DND-41 (cell line): ENCODE measurements at places on chromosomes 4 and X.

DNA sequence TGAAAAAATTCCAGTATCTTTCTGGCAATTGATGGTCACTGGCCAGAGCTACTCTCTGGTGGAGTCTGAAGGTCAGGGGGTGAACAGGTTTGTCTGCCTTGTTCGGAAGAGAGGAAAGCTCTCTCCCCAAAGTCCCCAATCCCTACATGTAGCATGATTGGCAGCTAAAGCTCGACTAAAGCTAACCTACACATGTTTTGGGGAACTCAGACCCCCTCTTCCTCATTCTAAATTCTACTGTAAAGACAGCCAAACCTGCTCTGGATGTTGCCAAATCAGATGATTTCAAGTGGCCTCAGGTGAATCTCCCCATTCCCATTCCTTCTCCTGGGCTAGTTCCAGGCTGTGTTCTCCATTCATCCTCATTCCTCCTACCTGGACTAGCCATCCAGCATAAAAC, 84.1 kb downstream of the MSN start:
- H3K27ac ChIP-seq, result peak overlapping the region; percentile 91
- no peak overlapping the region for H3K4me3 ChIP-seq
- H3K36me3 ChIP-seq, result no peaks in the 10 kb centered on the region

DNA sequence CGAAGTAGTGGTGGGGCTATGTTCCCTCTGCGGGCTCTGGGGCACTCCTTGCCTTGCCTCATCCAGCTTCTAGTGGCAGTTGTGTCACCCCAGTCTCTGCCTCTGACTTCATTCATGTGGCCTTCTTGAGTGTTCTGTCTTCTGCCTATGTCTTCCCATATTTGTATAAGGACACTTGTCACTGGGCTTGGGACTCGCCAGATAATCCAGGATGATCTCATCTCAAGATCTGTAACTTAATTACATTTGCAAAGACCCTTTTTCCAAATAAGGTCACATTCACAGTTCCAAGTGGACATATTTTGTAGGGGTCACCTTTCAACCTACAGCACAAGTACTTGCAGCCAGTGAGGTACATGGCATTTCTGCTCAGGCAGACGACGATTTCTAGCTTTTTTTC, 30.3 kb upstream of the CLDN24 start:
- no peak overlapping the region for H3K4me3 ChIP-seq
- H3K36me3 ChIP-seq, result no peaks in the 10 kb centered on the region
- no peaks in the 10 kb centered on the region for H3K4me1 ChIP-seq
- H3K27me3 ChIP-seq, result no peaks in the 10 kb centered on the region

DNA sequence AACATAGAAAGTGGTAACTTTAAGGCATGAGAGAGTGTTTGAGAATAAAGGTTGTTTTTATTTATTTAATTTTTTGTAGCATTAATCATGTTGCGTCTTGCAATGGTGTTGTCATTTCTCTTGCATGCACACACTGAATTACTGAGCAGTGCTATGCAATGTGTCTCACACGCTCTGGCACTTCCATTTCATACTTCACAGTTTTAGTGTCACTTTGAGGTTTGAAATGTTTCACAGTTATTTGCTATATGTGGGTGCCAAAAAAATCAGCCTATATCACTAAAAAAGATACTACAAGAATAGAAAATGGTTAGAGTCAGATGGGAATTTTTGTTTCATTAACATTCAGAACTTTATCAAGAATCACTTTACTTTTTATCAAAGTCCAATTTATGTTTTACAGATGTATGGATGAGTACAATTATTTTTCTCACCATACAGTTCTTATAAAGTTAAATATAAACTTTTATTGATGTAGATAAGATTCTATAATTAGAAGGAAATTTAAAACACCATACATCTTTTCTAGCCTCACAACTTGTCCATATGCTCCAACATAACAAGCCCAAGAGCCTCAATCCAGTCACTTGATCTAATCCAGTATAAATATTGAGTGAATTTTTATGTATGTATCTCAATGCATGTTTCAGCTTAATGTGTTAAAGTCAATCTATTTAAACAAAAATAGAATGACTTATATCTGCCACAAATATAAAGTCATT, 114.0 kb downstream of the IQCM start:
- H3K36me3 ChIP-seq, result no peaks in the 10 kb centered on the region
- no peak overlapping the region for H3K4me3 ChIP-seq
- H3K27ac ChIP-seq, result no peak overlapping the region
- no peaks in the 10 kb centered on the region for H3K27me3 ChIP-seq

- H3K4me3 ChIP-seq, result no peak overlapping the region
- no peak overlapping the region for H3K27ac ChIP-seq
- H3K4me1 ChIP-seq, result no peaks in the 10 kb centered on the region
These were observed 821.2 kb downstream of the RPA4 start for GRCh38 chrX:97704881-97705280.

DNA sequence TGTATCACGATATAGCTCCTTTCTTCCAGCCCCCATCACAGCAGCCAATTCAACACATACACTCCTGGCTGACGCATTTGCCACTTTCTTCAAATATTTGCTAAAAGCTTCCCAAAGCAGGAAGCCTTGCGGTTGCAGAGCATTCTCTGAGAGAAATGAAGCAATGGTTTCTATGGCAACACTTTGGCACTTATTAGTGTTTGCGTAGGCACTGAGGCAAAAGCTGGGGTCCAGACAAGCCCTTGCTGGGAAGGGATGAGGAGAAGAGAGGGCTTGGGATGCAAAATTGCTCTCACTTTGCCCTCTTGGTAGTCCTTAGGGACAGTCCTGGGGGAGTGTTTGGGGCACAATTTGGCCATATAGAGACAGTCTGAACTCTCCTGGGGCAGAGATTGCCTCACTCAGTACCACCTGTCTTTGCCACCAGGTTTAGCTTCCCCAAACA, 55.0 kb upstream of the PAK3 start:
- H3K27me3 ChIP-seq, result no peaks in the 10 kb centered on the region
- no peaks in the 10 kb centered on the region for H3K36me3 ChIP-seq
- DNase-seq, result no peak
- no peak overlapping the region for H3K27ac ChIP-seq
- H3K4me3 ChIP-seq, result no peak overlapping the region

GRCh38 chrX:1361275-1361674, 24.7 kb downstream of the IL3RA start:
- H3K4me3 ChIP-seq, result no peak overlapping the region
- no peak for DNase-seq
- H3K36me3 ChIP-seq, result no peaks in the 10 kb centered on the region
- no peaks in the 10 kb centered on the region for H3K27me3 ChIP-seq

GRCh38 chrX:21305799-21306336, 68.3 kb upstream of the CNKSR2 start:
- H3K4me1 ChIP-seq, result no peaks in the 10 kb centered on the region
- no peak for DNase-seq
- no peak overlapping the region for H3K4me3 ChIP-seq

DNA sequence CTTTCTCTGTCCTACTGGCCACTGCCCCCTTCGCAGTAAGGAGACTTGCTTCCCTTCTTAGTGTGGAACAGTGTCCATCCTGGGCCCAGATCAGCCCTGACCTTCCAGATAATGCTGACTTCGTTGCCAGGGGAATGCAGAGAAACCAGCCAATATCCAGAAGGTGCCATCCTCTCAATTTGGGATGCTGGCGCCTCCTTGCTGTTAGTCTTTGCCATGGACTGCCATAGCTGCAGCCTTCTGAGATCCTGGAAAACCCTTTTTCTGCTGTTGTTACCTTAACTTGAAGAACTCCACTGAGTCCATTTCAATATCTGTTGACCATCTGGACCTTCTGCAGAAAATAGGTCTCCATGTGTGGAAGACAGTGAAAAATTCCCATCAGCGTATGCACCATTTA, 21.8 kb downstream of the RAI2 start:
- H3K27ac ChIP-seq, result no peak overlapping the region
- H3K27me3 ChIP-seq, result no peaks in the 10 kb centered on the region
- no peak overlapping the region for H3K4me3 ChIP-seq
- DNase-seq, result no peak
- H3K4me1 ChIP-seq, result no peaks in the 10 kb centered on the region

DNA sequence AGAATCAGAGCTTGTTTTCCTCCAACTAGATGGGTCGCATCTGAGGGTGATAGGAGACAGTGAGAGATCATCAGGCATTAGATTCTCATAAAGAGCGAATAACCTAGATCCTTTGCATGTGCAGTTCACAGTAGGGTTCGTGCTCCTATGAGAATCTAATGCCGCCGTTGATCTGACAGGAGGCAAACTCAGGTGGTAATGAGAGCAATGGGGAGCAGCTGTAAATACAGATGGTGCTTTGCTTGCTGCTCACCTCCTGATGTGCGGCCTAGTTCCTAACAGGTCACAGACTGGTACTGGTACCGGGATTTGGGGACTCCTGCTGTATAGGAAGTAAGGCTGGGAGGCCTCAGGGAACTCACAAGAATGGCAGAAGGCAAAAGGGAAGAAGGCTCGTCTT, 276.5 kb downstream of the FAT4 start:
- no peak overlapping the region for H3K27ac ChIP-seq
- H3K27me3 ChIP-seq, result no peaks in the 10 kb centered on the region
- no peaks in the 10 kb centered on the region for H3K4me1 ChIP-seq
- no peaks in the 10 kb centered on the region for H3K36me3 ChIP-seq
- no peak overlapping the region for H3K4me3 ChIP-seq

DNA sequence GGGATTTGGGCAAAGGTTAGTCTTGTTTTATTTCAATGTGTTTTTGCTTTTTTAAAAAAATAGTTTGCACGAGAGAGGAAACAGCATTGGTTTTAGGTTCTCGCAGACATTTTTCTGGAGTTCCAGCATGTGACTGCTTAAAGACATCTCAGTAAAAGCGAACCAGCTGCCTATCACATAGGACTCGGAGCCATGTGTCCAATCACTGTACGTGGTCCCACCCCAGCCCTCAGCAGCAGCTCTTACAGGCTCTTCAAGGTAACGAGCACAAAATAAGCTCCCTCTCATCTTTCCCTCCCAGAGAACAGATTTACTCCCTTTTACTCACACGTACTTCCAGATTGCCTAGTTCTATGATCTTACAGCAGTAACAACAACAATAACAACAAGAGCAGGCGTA, 68.7 kb downstream of the MCF2 start:
- no peaks in the 10 kb centered on the region for H3K27me3 ChIP-seq
- H3K27ac ChIP-seq, result no peak overlapping the region
- no peaks in the 10 kb centered on the region for H3K4me1 ChIP-seq
- no peak overlapping the region for H3K4me3 ChIP-seq

- no peak overlapping the region for H3K4me3 ChIP-seq
- no peaks in the 10 kb centered on the region for H3K36me3 ChIP-seq
- peaks cover 25% of the 10 kb centered on the region for H3K4me1 ChIP-seq
- H3K27me3 ChIP-seq, result no peaks in the 10 kb centered on the region
These were observed 60.0 kb downstream of the MAP7D2 start for GRCh38 chrX:20056704-20057103.

DNA sequence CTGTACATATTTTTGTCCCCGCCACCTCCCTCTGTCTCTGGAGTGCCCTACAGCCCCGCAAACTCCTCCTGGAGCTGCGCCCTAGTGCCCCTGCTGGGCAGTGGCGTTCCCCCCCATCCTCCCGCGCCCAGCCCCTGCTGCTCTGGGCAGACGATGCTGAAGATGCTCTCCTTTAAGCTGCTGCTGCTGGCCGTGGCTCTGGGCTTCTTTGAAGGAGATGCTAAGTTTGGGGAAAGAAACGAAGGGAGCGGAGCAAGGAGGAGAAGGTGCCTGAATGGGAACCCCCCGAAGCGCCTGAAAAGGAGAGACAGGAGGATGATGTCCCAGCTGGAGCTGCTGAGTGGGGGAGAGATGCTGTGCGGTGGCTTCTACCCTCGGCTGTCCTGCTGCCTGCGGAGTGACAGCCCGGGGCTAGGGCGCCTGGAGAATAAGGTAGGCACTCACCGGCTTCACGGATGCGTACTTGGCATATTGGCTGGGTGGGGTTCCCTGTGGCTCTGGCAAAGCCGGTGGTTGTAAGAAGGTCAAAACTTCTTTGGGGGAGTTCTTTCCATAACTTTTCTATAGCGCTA, 653 bp downstream of the HHIP start:
- peaks cover 11% of the 10 kb centered on the region for H3K36me3 ChIP-seq
- peak overlapping the region; percentile 90 for H3K27ac ChIP-seq
- H3K27me3 ChIP-seq, result no peaks in the 10 kb centered on the region
- peaks cover 54% of the 10 kb centered on the region for H3K4me1 ChIP-seq

DNA sequence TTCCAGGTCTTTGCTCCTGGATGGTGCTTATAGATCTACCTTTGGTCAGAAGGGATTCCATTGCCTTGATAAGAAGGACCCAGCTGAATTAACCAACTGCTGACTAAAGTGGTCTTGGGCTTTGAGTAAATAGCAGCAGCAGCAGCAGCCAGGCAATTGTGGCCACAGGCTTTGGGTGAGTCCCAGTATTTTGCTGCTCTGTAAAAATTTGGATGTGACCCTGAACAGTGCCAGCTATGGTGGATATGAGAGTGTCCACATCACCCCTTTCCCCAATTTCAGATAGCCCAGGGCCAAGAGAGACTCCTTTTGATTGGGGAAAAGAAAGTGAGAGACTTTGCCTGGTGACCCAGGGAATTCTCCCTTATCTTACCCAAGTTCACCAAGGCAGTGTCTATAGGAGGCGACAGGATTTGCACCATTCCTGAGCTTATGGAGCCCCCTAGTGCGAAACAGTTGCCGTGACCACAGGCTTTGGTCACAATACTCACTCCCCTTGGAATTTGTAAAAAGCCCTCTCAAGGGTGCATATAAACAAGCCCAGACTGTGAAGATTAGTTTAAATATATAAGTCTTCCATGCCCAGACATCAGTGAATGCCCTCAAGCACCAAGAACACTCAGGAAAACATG, 518.0 kb downstream of the TMA16 start:
- no peak overlapping the region for H3K27ac ChIP-seq
- H3K27me3 ChIP-seq, result no peaks in the 10 kb centered on the region
- H3K4me1 ChIP-seq, result no peaks in the 10 kb centered on the region
- H3K36me3 ChIP-seq, result no peaks in the 10 kb centered on the region
- no peak overlapping the region for H3K4me3 ChIP-seq

DNA sequence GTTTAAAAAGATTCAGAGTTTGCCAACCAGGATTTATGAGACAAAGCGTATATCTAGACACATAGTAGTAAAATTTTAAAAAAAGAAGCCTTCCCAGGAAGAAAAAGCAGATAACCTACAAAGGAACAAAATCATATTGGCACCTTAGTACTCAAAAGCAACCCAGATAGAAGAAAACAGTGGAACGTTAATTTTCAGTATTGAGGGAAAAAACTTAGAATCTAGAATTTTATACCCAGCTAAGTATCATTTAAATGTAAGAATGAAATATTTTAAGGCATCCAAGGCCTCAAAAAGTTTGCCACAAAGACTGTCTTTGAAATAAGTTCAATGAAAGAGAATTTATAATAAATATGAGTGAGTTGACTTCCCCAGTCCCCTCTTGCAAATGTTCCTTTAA, 96.5 kb upstream of the EOLA2 start:
- no peaks in the 10 kb centered on the region for H3K36me3 ChIP-seq
- no peak overlapping the region for H3K27ac ChIP-seq
- H3K27me3 ChIP-seq, result no peaks in the 10 kb centered on the region
- H3K4me3 ChIP-seq, result no peak overlapping the region
- H3K4me1 ChIP-seq, result no peaks in the 10 kb centered on the region
